Endothelial cell (in vitro differentiated cells): ENCODE measurements at places on chromosomes 7 and 10.
A peak's percentile ranks its signal among the peaks of the same experiment; 100 is the strongest.

- H3K4me3 ChIP-seq, result no peak overlapping the region
- no peak for DNase-seq
- no peaks in the 10 kb centered on the region for H3K27me3 ChIP-seq
- H3K4me1 ChIP-seq, result peaks cover 3% of the 10 kb centered on the region
- no peak overlapping the region for H3K27ac ChIP-seq
Observed at GRCh38 chr10:90642136-90642535, 215.7 kb downstream of the HTR7 start.

DNA sequence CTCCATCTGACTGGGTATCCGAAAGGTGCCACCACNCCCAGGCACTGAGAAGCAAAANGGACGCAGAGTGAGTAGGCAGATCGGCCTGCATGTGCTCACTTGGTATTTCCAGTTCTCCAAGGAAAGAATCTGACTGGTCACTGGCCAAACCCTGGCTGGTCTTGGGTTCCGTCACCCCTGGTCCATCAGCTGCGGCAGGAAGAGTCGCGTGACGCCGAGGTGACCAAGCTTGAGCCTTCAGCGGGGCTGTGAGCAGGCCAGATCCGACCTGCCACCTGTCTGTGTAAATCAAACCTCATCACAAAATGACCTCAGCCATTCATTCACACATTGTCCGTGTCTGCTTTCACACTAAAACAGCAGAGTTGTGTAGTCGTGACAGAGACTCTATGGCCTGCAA is 28.8 kb upstream of the CHST15 start:
- H3K4me3 ChIP-seq, result peak overlapping the region; percentile 37
- DNase-seq, result no peak
- peaks cover 40% of the 10 kb centered on the region for H3K4me1 ChIP-seq
- peak overlapping the region; percentile 83 for H3K27ac ChIP-seq
- H3K27me3 ChIP-seq, result peaks cover 6% of the 10 kb centered on the region
- H3K36me3 ChIP-seq, result peaks cover 7% of the 10 kb centered on the region

GRCh38 chr7:156063241-156063810 is 251.1 kb upstream of the SHH start:
- no peak for DNase-seq
- H3K36me3 ChIP-seq, result no peaks in the 10 kb centered on the region
- H3K4me1 ChIP-seq, result peaks cover 4% of the 10 kb centered on the region
- peaks cover 4% of the 10 kb centered on the region for H3K27me3 ChIP-seq

DNA sequence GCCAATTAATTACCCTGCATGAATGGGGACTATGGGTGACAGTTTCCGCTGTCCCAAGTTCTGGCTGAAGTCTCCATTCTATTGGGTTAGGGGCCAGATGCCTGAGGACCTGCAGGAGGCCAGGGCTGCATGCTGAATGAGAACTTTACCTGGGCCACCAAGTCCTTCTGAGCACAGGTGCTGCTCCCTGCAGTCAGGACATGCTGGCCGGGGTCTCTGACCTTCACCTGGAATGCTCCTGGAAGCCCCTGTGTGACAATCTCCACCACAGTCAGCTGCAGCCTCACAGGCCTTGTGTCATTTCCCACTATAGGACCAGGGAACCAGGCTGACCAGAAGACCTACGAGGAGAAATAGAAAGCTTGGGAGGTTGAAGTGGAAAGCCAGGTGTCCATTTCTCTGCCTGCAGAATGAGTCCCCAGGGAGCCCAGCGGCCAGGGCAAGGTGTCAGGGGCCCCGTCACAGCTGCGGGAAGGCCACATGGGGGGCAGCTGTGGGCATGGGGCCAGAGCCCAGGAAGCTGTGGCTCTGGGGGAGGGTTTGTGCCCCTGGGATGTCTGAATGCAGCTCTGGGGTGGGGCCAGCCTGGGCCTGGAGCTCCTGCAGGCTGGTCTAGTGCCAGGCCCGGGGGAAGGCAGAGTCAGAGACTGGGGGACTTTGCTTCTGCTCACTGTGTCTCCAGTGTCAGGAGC is 5.6 kb upstream of the GIMAP8 start:
- no peak for DNase-seq
- H3K4me3 ChIP-seq, result no peak overlapping the region

DNA sequence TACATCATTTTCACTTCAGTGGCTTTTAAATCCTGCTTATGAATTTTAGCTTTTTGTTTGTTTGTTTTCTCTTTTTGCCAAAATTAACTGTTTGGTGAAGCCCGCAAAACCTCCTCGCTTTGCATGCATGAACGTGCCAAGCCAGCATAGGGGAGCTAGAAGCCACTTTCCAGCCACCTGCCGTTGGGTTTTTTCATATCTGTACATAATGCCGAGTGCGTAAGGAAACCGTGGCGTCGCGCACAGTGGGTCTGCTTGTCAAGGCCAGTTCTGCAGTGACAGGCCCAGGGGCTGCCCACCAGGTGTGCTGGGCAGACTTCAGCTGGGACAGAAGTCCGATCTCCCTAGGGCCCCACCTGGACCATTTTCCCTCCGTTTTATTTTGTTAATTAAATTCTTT is 41.1 kb downstream of the WIPI2 start:
- H3K27me3 ChIP-seq, result peaks cover 1% of the 10 kb centered on the region
- no peak overlapping the region for H3K4me3 ChIP-seq
- DNase-seq, result no peak
- no peaks in the 10 kb centered on the region for H3K4me1 ChIP-seq
- H3K27ac ChIP-seq, result no peak overlapping the region
